Stimulated activated CD4-positive, alpha-beta T cell treated with anti-CD3 and anti-CD28 coated beads, Interleukin-2, amount 100 ng/mL, for 24 hours (primary cell): ENCODE measurements at places on chromosomes 3 and 15.

DNA sequence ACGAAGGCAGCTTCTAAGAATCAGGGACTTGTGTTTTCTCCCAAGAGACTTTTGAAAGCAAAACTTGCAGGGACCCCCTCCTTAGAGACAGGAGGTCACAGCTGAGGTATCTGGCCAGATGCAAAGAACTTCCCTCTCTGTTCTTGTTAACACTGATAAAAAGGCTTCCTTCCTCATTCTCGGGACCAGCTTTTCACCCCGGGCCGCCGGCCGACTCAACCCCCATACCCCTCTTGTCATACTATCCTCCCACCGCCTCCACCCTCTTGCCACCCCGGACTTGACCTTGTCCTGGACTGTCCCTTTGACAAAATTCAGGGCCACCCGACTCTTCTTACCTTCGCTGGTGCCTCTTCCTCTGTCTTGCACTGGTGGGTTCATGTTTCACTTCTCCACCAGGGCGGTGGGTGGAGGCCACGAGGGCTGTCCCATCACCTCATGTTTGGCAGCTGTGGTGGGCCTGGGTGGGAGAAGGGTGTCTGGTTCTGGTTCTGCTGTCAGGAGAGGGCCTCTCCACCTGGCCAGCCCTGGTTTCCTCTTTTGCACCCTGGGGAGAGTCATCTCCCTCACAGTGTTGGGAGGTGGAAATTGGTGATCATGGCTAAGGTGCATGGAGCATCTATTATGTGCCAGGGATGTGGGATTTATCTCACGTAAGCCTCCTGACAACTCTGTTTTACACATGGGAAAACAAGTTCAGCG, 32.5 kb downstream of the BHLHE40 start:
- DNase-seq = no peak

- no peak for DNase-seq
Measured at GRCh38 chr15:74317820-74318375, 49.5 kb downstream of the CYP11A1 start.

DNA sequence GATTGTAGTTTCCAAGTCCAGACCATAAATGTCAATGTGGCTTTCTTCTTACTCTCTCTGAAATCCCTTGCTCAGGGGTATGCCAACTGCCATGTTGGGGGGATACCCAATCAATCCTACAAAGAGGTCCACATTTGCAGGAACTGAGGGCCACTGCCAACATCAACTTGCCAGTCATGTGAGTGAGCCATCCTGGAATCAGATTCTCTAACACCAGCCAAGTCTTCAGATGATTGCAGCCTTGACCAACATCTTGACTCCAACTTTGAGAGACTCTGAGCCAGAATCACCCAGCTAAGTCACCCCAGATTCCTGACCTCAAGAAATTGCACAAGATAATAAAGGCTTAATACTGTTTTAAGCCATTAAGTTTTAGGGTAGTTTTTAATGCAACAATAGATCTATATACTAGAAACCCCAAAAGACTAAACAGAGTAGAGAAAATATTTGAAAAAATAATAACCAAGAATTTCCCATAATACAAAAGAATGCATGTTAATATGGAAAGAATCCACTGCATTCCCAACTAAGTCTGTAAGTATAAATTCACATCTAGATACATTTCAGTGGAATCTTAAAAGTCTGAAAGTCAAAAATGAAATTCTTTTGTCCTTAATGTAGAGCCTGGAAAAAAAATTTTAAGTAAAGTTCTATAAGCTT, 22.4 kb downstream of the ISG20 start:
- no peak for DNase-seq

- DNase-seq = no peak
Measured at GRCh38 chr3:127775398-127776109, 46.8 kb downstream of the MGLL start.

GRCh38 chr15:40449275-40449674, 8.5 kb downstream of the BAHD1 start:
- DNase-seq = no peak

DNA sequence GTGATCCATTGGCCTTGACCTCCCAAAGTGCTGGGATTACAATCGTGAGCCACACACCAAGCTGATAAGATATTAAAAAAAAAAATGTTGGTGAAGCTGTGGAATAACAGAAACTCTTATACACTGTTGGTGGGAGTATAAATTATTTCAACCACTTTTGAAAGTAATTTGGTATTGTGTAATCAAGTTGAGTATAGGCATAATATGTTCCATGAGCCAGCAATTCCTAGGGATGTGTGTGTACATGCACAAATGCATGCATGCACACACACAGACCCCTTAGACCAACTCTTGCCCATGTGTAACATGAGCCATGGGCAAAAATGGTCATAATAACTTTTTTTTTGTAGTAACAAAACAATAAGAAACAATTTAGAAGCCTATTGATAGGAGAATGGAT, 130.2 kb upstream of the ANKRD28 start:
- DNase-seq = no peak

DNA sequence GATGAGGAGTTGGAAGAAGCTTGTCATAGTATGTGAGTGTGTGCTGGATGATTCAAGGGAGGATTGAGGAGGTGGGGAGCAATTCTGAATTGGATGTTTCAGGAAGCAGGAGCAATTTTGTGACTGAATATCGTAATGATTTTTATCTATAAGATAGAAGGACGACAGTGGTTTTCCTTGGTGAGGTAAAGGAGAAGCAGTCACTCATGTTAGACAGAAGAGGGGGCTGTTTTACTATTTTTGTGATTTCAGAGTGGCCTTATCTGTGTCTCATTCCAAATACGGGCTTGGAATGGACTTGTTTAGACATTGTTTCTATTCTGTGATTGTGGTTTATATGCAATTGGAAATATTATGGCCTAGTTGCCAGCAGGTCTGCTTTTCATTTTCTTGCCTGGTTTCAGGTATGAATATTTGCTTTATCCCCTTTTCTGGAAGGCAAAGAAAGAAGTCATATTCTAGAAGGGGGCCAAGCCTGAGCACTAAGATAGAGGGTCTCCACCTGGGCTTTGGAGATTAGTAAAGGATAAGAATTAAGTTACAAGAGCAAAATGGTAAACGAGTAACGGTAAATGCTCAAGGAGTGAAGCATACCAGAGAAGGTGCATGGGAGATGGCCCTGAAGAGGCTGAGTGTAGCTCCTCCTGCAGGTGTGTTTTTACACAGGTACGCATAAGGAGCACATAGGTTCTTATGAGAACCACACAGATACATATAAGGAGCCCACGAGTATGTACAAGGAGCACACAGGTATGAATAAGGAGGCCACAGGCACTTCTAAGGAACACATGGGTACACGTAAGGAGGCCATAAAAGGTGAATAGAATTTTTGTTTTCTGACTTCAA, 124.6 kb upstream of the KCNAB1 start:
- DNase-seq = no peak

- no peak for DNase-seq
Measured at GRCh38 chr15:69090197-69090948, 70.1 kb upstream of the GLCE start.

GRCh38 chr3:132652640-132653270, 6.9 kb downstream of the ACAD11 start:
- DNase-seq = no peak

DNA sequence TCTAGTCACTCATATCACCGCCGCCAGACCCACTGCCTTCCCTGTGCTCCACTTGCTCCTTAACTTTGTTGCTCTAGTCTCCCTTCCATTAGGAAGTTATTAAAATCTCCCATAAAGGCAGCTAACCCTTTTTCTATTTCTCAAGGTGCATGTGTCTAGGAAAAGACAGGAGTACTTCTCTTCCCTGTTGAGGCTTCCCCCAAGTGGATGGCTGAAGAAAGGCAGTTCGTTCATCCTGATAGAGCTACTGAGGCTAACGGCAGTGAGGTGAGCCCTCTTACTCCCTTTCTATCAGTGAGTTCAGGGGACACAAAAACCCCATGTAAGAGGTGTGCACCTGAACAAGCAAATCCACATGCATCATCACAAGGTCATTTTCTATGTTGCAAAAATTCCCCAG, 397.8 kb downstream of the IGSF11 start:
- DNase-seq = no peak

GRCh38 chr15:23564821-23565394, 566 bp upstream of the MKRN3 start:
- no peak for DNase-seq

GRCh38 chr3:48467110-48467454, 20.5 kb downstream of the ATRIP start:
- no peak for DNase-seq

GRCh38 chr3:32460031-32460749, 42.5 kb downstream of the CMTM6 start:
- DNase-seq = peak; percentile 58

GRCh38 chr3:76177610-76178009, 392.3 kb upstream of the ZNF717 start:
- no peak for DNase-seq

- DNase-seq = no peak
Measured at GRCh38 chr3:145088917-145089316, 1072.1 kb downstream of the PLOD2 start.

DNA sequence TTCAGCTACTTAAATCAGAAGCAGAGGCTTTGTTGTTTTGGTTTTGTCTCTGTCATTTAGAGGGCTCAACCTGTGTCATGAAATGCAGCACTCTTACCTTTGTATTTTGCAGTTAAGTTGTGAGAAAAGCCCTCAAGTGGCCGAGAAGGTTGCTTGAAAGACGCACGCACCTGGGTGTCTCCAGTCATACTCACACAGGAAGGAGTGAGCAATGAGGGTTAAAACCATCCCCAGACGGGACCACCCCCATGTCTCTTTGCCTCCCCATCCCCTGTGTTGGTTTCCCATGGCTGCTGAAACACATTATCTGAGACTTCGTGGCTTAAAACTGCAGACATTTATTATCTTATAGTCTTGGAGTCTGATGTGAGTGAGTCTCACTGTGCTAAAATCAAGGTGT, 376.1 kb upstream of the CFAP20DC start:
- peak; percentile 59 for DNase-seq

GRCh38 chr3:188092648-188093047, 61.3 kb upstream of the LPP start:
- DNase-seq = peak; percentile 48

GRCh38 chr3:17905996-17906395, 163.6 kb upstream of the TBC1D5 start:
- no peak for DNase-seq

DNA sequence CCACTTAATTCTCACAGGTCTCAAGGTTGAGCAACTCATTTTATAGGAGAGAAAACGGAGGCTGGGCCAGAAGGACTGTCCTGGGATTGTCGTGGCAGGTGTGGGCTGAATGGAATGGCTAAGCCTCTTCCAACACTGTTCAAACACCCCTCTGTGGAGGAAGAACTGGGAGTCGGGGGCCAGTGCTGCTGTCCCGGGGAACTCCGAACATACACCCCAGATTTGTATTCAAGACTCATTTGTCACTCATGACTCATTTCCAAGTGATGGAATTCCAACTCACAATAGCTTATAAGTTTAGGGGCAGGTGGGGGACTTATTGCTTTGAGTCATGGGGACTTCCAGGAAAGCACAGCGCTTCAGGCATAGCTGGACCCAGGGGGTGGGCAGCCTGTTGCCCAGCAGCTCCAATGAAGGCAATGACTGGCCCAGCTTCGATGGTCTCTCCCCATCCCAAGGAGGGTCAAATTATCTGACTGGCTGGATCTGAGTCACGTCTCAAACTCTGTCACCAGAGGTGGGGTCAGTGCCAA, 72.5 kb downstream of the TM2D3 start:
- DNase-seq = no peak

DNA sequence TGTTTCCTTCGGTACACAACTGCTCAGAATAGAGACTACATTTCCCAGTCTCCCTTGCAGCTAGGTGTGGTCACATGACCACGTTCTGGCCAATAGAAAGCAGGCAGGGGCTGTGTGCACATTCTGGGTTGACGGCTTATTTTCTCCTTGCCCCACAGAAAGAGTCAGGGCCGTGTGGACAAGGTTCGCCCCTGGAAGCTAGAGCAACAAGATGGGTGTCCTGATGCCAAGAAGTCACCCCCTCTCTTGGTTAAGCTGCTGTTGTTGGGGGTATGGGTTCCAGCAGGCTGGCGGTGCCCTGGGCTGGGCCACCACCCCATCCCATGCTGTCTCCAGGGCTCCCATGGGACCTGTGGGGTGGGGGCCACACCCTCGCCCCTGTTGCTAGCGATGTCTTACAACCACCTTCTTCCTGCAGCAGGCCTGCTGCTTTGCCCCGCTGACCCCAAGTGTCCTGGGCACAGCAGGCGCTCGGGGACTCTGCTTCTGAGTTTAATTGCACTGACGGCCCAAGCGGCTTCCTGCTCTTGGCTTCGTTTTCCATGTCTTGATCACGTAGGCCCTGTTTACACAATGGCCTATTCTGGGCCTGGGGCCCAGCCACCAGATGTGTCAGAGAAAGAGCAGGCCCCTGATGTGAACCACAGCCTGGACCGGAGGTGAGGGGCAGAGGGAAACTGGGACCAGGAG, 24.9 kb downstream of the ABTB1 start:
- DNase-seq = peak; percentile 49

DNA sequence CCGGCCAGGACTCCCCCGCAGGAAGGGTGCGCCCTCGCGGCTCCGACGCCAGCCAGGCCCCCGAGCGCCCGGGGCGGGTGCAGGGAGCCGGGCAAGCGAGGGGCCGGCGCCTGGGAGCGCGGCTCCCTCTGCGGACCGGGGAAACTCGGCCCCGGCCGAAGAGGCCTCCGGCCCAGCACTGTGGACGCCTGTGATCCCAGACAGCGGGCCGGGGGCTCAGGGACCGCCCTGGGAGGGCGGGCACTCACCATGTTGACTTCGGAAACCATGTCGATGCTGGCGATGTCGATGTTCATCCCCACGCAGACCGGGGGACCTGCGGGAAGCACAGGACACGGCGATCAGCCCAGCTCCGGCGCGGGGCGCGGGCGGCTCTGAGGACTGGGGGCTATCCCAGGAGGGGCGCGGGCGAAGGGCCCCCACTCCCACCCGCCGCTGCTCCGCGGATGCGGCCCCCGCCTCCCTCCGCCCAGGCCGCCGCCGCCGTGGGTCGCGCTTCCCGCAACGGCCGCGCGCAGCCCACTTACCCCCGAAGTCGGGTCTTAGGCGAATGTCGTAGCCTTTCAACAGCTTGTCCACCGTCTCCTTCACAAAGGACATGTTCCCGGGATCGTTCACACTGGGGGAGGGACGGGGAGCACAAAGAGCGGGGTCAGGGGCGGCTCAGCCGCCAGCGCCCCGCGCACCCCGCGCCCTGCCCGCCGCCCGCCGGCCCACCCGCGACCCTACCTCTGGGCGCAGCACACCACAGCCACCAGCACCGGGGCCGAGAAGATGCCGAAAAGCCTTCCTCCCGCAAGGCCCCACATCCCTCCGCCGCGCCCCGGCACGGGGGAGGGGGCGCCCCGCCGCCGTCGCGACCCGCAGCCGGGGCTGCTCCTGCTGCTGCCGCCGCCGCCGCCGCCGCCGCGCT, at the start of gene GABRB3:
Gene GABRB3 (minus strand): TSS at position 913 of the 913 bp plus-strand sequence.
- DNase-seq = no peak

GRCh38 chr3:193982258-193982659, 153.7 kb upstream of the HES1 start:
- DNase-seq = no peak

- no peak for DNase-seq
Measured at GRCh38 chr15:80769829-80770705, 9.1 kb upstream of the CEMIP start.

DNA sequence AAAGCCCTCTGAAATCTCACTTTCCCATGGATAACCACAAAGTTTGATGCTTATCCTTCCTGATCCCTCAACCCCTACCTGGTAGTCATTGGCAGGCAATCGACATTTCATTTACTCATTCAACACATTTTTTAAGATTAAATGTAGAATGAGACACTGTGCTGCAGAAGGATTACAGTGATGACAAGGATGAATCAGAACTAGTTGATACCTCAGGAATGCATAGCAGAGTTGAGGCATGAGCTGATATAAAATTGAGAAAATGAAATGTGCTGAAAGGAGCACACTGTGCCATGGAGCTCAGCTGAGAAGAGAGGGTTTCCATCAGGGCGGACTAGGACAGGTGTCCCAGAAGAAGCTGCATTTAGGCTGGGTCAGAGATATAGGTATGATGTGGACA, 48.9 kb upstream of the ACTL6A start:
- DNase-seq = no peak
